NCI-H1092 (cell line): ENCODE measurements at places on chromosomes 2 and 18.

DNA sequence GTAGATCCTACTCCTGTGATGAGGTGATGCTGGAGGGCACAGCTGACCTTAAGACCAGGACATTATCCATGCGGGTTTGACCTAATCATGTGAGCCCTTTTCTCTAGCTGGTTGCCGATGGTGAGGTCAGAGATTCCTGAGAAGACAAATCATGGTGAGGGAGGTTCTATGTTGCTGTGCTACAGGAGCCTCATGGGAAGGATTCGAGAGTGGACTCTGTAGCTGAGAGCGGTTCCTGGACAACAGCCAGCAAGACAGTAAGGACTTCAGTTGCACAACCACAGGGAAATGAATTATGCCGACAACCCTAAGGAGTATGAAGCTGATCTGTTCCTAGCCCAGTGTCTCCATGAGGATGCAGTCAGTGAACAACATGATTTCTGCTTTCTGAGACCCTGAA lies 80.4 kb downstream of the EPB41L3 start:
- DNase-seq = no peak

GRCh38 chr2:73896362-73897239 lies 3.8 kb downstream of the ACTG2 start:
- no peak for DNase-seq

DNA sequence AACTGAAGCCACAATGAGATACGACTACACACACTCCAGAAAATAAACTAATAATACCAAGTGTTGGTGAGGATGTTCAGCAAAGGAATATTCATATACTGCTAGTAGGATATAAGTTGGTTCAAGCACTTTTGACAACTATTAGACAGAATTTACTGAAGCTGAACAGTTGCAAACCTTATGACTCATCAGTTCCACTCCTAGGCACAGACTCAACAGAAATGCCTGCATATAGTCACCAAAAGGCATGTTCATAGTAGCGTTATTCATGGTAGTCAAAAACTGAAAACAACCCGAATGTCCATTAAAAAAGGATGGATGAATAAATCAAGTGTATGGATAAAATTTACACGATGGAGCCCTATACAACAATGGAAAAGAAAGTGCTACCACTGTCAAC lies 232.0 kb downstream of the ANAPC1 start:
- no peak for DNase-seq

DNA sequence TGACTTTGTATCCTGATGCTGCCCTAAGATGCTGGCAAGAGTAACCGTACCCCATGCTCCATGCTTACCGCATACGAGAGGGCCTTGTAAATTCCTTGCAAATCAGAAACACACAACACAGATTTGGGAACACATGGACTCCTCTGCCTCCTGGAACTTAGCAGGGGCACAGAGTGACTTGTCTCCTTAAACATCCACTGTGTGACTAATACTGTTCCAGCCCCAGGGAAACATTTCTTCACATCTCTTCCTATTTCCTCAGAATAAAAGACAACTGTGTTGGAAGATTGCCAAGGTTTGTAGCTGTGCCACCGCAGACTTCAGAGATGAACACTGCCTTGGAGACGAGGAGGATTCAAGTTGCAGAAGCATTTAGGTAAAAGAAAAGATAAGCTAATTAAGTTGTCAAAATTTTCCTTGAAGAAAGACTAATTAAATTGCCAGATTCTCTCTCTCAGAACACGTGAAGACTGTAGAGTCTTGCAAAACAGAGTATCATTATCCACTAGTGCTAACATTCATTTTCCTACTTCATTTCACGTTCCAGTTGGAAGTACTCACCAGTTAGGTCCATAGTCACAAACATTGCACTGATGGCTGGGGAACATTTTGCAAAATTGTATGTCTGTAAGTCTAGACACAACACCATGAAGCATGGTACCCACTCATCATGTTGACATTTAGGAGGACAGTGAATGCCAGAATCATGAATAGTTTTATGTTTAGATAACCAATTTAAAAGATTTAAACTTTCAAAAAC lies 188.8 kb downstream of the TSN start:
- DNase-seq = no peak

- no peak for DNase-seq
These were observed 476.7 kb downstream of the TXNL1 start for GRCh38 chr18:56161566-56162260.

- peak; percentile 16 for DNase-seq
These were observed 204.8 kb downstream of the TFCP2L1 start for GRCh38 chr2:121080013-121080772.

DNA sequence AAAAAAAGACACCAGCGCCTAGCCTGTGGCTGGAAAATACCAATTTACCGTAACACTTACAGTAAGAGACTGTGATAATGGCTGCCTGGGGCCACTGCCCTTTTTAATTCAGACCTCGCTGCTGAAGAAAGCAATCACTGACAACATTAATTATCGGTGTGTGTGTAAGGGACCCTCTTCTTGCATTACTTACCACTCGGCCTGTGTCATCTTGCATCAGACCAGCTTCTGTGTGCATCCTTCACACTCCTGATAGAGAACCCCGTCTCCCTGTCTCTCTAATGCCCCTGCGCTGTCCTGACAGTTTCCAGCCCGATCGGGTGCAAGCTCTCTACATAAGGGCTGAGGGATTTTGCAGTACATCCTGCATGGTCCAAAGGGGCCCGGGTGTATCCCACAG lies 124.4 kb downstream of the ZNF516 start:
- DNase-seq = no peak

DNA sequence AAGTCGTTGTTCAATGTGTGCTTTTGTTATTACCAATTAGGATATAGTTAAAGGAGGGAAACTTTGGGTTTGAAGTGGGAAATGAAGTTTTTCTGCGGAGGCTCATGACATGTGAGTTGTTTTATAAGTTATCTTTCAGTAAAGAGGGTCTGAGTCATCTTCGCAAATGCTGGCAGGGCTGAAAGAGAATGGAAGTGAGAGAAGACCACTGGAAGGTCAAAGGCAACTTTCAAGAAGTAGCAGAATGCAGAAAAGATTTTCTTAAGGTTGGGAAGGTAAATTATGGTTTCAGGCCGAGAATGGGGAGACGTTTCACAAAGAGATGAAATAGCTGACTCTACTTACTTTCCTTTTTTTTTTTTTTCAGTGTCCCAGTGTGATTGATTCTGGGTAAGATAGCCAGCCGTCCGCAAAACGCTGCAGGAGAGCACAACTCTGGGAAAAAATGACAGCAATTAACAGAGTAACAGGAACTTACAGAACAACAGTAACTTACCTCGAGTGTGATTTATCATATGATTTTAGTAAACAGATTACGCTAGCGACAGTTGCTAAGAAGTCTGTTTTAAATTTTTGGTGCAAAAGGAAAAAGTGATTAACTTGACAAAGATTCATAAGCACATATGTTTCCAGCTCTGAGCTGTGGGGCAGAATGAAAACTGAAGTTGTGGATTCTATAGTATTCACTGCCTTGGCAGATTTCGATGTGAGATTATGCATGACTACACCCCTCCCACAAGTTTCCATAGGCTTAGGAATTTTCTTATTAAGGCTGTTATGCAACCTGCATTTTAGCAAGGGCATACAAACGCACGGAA lies 46.8 kb upstream of the ACTR3 start:
- no peak for DNase-seq

- no peak for DNase-seq
These were observed 81.0 kb downstream of the ALPK2 start for GRCh38 chr18:58547864-58548263.

DNA sequence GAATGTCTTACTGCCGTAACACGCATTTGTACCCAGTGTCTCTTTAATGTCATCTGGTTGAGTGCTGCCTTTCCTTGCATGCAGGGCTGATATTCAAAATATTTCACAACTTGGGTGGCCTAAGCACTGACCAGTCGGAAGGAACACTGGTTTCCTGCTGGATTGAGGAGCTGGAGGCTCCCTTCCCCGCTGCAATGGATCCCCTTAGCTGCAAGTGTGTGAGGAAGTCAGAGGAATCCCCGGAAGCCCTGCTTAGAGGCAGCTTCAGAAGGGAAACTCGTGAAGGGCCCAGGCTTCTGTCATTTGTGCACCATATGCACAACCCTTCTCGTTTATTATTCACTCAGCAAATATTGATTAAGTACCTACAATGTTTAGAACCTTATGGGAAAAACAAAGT lies 33.2 kb upstream of the SP3 start:
- DNase-seq = no peak

GRCh38 chr2:179422037-179422643 lies 157.5 kb upstream of the SESTD1 start:
- DNase-seq = peak; percentile 0

GRCh38 chr2:69366-70344 lies 23.4 kb upstream of the FAM110C start:
- no peak for DNase-seq

DNA sequence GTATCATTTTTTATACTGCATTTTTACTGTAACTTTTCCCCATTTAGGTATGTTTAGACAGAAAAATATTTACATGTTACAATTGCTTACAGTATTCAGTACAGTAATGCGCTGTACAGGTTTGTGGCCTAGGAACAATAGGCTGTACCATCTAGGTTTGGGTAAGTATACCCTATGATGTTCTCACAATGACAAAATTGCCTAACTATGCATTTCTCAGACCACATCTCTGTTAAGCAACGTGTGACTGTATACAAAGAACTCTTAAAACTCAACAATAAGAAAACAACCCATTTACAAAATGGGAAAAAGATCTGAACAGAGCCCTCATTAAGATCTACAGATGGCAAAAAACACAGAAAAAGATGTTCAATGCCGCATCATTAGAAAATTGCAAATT lies 29.4 kb downstream of the FAM210A start:
- DNase-seq = no peak

GRCh38 chr18:3333721-3334386 lies 71.9 kb downstream of the MYL12B start:
- DNase-seq = no peak

DNA sequence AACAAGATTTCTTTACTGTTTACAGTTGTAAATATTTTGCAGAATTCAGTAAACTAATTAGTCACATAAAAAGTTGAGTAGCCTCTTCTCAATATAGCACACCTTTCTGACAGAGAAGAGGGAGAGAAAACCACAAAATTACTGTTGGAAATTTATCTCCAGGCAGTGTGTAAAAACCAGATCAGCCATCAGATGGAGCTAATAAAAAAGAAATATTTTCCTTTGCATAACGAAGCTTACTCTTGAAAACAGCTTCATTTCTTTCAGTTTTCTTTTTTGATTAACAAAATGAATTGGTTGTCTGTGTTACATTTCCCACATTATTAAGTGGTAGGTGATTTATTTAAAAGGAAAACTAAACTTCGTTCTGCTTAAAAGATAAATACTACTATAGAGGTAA lies 259.3 kb upstream of the KCNJ3 start:
- no peak for DNase-seq

DNA sequence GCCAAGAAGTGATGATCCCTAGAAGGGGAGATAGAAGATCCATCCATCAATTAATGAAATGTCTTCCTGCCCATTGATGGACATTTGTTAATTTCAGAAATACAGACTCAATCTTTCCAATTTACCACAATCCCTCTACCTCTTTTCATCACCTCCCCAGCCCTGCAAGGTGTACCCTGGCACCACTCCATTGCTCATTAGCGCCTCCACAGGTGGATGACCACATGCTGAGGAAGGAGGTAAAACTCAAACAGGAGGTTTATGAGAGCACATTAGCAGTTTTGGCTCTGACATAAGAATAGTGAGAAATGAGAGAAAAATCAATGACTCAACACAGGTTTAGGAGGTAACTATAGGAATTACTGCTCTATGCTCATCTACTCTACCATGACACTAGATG lies 208.0 kb downstream of the C1D start:
- DNase-seq = no peak
